ENCODE measurements at places on chromosomes 7 and 10.

DNA sequence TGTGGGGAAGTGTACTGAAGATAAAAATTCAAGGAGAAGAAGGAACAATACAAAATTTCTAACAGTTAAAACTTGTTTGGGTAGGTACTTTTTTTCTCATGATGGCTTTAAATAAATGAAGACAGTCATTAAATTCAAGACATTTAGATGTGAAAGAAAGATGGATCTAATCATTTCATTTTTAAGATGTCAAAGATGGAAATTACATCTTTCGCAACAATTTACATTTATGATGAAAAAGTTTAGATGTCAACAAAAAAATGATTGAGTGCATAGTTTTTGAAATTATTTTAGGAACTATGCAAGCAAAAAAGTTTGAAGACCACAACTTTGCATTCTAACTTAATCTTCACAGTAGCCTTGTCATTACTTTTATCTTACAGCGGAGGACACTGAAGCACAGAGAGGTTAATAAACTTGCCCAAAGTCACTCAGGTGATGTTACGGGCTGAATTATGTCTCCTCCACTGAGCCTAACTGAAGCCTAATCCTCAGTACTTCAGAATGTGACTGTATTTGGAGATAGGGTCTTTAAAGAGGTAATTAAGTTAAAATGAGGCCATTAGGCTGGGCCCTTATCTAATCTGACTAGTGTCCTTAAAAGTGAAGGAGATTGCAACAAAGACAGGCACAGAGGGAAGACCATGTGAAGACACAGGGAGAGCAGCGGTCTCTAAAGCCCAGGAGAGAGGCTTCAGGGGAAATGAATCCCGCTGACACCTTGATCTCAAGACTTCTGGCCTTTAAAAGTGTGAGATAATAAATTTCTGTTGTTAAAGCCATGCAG, 48.2 kb downstream of the VSTM4 start:
- no peak overlapping the region for H3K4me3 ChIP-seq
- DNase-seq = no peak
- H3K27me3 ChIP-seq = peaks cover 13% of the 10 kb centered on the region
- no peaks in the 10 kb centered on the region for H3K4me1 ChIP-seq
- no peak overlapping the region for H3K27ac ChIP-seq
- peaks cover 3% of the 10 kb centered on the region for H3K36me3 ChIP-seq

GRCh38 chr10:77409697-77410471, 227.7 kb downstream of the KCNMA1 start:
- no peak overlapping the region for H3K27ac ChIP-seq
- H3K4me3 ChIP-seq = no peak overlapping the region
- no peaks in the 10 kb centered on the region for H3K4me1 ChIP-seq
- peaks cover 18% of the 10 kb centered on the region for H3K27me3 ChIP-seq
- DNase-seq = no peak
- no peaks in the 10 kb centered on the region for H3K36me3 ChIP-seq

GRCh38 chr7:134024739-134025138, 102.4 kb upstream of the LRGUK start:
- no peaks in the 10 kb centered on the region for H3K4me1 ChIP-seq
- peaks cover 30% of the 10 kb centered on the region for H3K36me3 ChIP-seq
- H3K27me3 ChIP-seq = no peaks in the 10 kb centered on the region
- H3K27ac ChIP-seq = no peak overlapping the region
- DNase-seq = no peak

- no peaks in the 10 kb centered on the region for H3K27me3 ChIP-seq
- H3K36me3 ChIP-seq = no peaks in the 10 kb centered on the region
- H3K4me1 ChIP-seq = no peaks in the 10 kb centered on the region
- no peak overlapping the region for H3K27ac ChIP-seq
- H3K4me3 ChIP-seq = no peak overlapping the region
These were observed 254.3 kb upstream of the CACNA2D1 start for GRCh38 chr7:82697897-82698296.

DNA sequence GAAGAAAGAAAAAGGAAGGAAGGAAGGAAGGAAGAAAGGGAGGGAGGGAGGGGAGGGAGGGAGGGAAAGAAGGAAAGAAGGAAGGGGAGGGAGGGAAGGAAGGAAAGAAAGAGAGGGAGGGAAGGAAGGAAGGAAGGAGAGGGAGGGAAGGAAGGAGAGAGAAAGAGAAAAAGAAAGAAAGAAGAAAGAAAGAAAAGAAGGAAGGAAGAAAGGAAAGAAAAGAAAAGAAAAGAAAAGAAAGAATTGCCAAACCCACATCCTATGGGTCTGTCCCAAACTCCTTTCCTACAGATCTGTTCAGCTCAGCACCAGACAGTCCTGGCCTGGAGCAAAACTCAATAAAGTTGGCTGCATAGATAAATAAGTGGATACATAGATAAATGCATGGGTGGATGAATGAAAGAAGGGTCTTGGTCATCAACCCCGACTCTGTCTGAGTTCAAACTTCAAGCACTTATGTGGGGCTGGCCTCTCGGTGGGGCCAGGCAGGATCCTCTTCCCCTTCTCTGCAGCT, 17.2 kb upstream of the TLX1 start:
- peaks cover 71% of the 10 kb centered on the region for H3K27me3 ChIP-seq
- DNase-seq = no peak
- no peak overlapping the region for H3K4me3 ChIP-seq
- peaks cover 1% of the 10 kb centered on the region for H3K4me1 ChIP-seq

GRCh38 chr10:11146402-11147171, 128.9 kb downstream of the CELF2 start:
- H3K27me3 ChIP-seq = no peaks in the 10 kb centered on the region
- peak overlapping the region; percentile 25 for H3K4me3 ChIP-seq
- peaks cover 4% of the 10 kb centered on the region for H3K36me3 ChIP-seq
- DNase-seq = no peak
- H3K4me1 ChIP-seq = peaks cover 61% of the 10 kb centered on the region

DNA sequence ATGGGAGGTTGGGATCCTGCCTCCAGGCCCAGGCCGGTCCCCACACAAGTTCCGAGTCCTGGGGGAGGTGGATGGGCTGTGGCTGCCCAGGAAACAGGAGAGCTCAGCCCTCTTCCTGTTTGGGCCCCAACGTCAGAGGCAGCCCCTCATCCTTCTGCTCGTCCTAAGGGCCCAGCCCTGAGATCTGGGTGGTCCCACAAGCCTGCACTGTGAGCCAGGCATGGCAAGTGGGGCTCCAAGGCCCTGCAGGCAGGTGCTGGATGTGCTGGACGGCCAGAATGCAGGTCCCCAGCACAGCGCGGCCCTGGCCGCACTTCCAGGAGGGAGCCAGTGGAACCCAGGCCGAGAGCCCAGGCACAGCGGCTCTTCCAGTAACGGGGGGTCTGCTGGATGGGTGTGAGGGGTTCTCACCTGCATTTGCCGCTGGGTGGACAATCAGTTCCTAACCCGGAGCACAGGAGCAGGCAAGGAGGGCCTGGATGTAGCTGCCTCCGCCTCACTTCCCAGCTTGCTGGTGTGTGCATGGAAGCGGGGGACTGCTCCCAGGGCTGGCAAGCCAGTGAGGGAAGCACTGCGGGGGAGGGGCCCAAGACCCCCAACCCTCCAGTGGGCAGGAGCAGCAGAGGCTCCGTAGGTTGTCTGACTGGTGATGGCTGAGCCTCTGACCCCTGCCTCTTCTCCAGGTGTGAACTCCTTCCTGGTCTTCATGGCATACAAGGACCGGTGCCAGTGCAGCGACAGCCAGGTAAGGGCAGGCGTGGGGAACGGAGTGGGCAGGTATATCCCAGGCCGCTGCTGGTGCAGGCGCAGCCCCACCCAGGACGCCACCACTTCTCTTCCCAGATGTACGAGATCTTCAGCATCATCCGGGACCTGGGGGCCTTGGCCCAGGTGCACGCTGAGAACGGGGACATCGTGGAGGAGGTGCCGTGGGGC, 9.7 kb downstream of the DPYSL4 start:
- no peaks in the 10 kb centered on the region for H3K36me3 ChIP-seq
- no peak for DNase-seq
- peaks cover 5% of the 10 kb centered on the region for H3K27me3 ChIP-seq
- no peak overlapping the region for H3K4me3 ChIP-seq
- no peak overlapping the region for H3K27ac ChIP-seq
- no peaks in the 10 kb centered on the region for H3K4me1 ChIP-seq

DNA sequence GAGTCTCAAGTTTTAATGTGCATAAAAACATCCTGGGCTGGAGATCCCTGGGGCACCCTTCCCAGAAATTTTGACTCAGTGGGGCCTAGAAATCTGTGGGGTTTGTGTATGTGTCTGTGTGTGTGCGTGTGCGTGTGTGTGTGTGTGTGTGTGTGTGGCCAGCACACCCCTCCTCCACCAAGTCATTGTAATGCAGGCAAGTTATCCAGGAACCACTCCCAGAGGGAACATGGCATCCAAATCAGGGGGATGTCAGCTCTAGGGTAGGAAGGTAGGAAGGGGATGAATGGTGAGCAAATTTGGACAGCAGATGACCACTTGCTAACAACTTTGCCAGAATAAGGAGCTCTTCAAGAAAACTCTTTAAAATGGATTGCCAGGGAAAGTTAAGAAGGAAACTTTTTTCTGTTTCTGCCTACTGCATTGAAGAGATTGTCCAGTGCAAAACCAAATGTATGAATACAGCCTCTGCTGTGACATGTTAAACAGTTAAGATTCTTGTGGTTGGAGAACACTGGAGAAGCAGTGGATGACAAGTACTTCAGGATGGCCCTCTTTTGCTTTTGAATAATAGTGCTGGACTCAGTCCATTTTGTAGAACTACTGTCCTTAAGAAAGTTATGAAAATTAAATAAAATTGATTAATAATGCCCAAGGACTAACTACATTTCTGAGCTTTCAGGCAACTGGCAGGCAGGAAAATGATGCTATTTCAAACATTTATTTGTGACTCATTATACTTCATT, 12.3 kb downstream of the STAMBPL1 start:
- DNase-seq = no peak
- H3K27me3 ChIP-seq = no peaks in the 10 kb centered on the region
- H3K36me3 ChIP-seq = peaks cover 9% of the 10 kb centered on the region
- H3K4me1 ChIP-seq = peaks cover 42% of the 10 kb centered on the region
- H3K4me3 ChIP-seq = no peak overlapping the region
